HuH-7 (cell line): ENCODE measurements at places on chromosomes 5 and 9.

- no peak for DNase-seq
These were observed 3.1 kb downstream of the DCP2 start for GRCh38 chr5:112979723-112980122.

DNA sequence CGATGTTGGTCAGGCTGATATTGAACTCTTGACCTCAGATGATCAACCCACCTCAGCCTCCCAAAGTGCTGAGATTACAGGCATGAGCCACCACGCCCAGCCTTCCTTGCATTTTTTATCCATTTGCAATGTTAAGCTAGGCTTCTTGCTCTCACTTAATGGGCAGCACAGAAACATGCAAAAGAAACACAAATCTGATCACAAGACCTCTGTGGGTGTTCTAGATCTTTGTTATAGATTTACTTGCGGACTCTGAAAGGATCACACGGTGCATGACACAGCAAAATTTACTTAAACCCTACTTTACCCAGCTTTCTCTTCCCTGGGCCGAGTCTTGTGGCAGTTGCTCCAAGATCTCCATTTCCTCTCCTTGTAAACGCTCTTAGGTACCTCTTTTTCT lies 71.3 kb downstream of the PSAT1 start:
- no peak for DNase-seq

DNA sequence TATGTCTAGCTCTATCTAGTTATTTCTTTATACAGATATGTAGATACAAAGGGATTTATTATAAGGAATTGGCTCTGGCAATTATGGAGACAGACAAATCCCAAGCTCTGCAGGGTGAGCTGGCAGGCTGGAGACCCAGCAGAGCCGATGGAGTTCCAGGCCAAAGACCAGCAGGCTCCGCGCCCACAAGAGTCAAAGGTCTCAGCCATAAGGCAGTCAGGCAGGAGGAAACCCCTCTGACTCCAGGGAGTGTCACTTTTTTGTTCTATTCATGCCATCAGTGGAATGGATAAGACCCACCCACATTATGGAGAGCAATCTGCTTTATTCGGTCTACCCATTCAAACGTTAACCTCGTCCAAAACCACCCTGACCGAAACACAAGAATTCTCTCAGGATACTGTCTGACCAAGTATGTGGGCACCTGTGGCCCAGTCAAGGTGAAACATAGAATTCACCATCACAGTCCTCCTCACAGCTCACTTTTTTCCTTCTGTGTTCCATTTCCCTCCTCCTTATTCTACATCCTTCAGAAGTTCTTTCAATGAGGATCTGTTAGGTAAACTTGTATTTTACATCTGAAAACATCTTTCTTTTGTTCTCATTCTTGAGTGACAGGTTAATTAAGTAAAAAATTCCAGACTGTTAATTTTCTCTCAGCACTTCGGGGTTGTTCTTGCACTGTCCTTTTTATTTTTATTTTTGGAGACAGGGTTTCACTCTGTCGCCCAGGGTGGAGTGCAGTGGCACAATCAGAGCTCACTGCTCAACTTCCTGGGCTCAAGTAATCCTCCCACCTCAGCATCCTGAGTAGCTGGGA lies 21.2 kb downstream of the RNF130 start:
- DNase-seq: no peak

DNA sequence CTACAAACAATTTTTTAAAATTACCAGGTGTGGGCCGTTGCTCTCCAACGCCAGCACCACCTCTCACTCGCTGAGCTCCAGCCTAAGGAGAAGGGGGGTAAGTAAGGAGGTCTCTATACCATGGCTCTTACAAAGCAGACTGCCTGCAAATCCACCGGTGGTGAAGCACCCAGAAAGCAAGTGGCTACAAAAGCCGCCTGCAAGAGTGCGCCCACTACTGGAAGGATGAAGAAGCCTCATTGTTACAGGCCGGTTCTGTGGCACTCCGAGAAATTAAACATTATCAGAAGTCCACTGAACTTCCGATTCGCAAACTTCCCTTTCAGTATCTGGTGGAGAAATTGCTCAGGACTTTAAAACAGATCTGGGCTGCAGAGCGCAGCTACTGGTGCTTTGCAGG lies 46.0 kb downstream of the CDO1 start:
- DNase-seq: peak; percentile 36

DNA sequence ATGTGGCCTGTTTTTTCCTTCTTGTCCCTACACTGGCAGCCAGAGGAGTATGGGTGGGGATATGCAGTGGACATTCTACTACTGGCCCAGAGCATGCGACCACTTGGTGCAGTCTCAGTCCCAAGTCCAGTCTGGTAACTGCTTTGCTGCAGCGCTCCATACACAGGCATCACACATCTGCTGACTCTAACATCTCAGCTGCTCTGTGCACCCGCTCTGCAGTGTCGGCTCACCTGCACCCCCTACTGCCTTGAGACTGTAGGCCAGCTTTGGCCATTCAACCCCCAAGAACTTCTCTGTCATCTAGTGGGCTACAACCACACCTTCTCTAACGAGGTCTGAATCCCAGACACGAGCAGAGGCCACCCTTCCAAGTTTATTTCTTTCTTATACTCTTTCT lies 46.4 kb upstream of the SLCO6A1 start:
- DNase-seq: peak; percentile 58

DNA sequence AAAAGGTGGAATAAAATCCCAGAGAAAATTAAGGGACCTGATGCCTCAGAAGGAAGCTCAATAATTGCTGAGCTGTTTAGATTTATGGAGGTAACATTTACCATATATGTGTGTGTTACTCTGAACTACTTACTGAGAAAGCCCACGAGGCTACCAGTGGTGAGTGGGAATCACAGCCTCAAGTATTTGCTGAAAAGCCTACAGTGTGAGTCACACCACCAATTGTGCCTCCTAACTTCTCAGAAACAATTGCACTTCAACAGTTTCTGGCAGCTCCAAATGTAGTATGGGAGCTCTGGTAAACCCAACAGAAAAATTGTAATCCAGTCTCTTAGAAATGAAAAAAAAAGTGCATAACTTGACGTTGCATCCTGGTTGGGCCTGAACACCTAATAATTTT lies 551.6 kb downstream of the PRDM9 start:
- no peak for DNase-seq

DNA sequence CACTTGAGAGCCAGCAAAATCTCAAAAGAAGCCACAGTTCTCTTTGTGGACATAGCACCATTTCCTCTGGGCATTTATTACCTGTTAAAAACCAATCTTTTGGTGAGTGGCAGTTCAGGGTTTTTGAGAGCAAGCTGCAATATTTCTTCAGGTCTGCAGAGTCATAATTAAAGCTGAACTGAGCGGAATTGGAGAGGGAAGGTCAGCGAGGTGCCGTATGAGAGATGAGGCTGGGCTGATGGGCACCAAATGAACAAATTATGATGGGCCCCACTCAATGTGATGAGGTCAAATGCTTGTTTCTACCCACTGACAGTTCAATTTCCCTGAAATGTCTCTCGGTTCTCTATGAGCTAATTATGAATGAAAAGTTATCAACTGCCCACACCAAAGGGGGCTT lies 231.9 kb downstream of the AP3B1 start:
- DNase-seq: no peak

GRCh38 chr9:124830593-124830992 lies 22.7 kb upstream of the WDR38 start:
- DNase-seq: no peak

DNA sequence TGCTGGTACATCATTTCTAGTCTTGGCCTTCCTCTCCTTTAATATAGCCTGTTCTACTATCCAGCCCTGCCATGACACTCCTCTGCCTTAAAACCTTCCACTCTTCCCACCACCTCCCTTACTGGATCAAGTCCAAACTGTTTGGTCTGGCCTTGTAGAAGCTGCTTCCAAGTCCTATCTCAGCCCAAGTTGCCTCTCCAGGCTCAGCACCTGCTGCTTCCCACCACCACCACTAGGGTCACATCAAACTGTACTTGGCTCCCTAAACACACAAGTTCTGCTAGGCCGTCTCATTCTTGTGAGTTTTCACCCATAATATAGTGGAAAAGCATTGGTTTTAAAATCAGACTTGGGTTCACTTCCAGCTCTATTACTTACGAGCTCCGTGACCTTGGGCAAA lies 1.4 kb downstream of the NDUFA8 start:
- DNase-seq: peak; percentile 61

DNA sequence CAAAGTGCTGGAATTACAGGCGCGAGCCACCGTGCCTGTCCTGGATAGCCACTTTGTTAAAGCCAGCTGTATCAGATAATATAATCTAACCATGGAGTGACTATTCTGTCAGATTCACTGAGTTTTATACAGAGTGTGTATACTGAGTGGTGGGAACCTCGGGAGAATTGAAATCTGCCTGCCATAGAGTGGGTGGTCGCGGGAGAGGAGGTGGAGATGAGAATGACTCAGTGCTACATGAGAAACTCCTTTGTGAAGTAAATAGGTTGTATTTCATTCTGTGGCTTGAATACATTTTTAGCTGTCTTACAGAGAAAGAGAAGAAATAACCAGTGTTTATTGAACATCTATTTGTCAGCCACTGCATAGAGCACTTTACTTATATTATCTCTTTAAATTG lies 26.4 kb downstream of the ATP6V0E1 start:
- DNase-seq: no peak

DNA sequence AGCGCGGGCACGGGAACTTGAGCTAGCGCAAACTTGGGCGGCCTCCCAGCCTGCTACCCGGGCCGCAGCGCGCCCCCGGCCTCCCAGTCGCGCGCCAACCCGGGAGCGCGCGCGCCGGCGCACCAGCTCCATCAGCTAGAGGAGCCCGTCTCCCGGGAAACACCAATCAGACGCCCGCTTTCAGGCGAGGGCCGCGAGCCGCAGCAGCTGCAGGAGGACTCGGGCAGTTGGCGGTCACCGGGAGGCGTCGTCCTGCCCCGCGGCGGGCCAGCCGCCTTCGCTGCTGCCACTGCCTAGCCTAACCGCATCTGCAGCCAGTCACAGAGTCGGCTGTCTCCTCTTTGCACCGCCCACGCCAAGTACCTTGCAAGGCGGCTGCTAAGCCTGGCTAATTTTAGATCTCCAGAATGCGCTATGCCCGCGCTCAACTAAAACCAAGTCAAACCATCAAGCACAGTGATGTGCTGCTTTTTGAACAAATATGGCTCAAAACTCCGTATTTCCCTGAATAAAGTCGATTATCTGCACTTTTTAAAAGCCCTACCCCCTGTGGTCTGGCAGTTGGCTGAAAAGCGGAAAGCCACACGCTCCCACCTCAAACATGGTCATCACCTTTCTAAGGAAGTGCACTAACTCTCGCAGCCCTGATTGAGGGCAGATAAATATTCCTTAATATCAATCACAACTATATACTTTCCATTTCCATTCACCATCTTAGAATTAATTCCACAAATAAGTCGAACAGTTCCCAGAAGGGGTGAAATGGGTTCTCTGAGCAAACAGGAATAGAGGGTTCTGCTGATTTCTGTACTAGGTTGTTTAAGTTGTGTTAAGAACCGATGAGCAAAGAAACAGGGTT lies 221.8 kb downstream of the MEF2C start:
- peak; percentile 47 for DNase-seq

DNA sequence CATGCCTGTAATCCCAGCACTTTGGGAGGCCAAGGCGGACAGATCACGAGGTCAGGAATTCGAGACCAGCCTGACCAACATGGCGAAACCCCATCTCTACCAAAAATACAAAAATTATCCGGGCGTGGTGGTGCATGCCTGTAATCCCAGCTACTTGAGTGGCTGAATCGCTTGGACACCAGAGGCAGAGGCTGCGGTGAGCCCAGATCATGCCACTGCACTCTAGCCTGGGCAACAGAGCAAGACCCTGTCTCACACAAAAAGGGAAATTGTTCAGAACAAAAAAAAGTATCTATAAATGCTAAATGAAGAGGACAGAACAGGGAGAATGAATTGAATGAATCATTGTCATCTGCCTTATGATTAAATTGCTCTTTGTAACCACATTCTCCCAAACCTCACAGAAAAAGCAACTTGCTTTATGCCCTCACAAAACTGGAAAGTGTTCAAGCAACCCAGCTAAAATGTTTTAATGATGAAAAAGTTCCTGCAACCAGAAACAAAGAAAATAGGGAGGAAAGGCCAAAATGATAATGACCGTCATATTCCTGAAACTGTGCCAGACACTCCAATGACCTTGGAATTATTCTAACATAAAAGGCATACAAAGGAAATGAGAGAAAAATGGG lies 83.7 kb downstream of the SERINC5 start:
- DNase-seq: no peak

DNA sequence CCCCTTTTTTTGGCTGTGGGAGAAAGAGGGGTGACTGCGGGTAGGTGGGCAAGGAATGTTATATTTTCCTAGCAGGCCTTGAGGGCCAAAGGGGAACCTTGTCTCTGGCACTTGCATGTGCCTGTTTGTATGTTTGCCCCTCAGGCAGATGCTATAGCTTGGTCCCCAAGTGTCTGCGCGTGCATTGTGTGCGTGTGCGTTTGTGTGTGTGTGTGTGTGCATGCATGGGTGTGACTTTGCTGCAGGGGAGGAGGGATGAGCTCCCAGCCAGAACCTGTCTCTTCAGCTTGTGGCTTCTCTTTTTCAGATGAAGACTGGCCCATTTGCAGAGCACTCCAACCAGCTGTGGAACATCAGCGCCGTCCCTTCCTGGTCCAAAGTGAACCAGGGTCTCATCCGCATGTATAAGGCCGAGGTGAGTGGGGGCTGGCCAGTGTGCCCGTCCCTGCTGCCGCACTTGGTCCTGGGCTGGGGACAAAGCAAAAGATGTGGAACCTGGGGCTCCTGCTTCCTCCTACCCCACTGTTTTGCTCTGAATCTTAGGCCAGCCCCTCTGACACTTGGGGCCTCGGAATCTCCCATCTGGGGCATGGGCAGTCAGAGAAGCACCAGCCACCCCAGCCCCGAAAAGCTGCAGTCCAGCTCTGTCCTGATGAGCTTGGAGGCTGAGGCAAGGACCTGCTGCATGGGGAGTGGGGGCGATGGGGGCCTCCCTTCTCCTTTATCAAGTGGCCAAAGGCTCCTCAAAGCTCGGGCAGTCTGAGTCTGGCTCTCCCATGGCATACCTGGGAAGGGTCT lies 31.1 kb downstream of the PTPA start:
- DNase-seq: no peak

DNA sequence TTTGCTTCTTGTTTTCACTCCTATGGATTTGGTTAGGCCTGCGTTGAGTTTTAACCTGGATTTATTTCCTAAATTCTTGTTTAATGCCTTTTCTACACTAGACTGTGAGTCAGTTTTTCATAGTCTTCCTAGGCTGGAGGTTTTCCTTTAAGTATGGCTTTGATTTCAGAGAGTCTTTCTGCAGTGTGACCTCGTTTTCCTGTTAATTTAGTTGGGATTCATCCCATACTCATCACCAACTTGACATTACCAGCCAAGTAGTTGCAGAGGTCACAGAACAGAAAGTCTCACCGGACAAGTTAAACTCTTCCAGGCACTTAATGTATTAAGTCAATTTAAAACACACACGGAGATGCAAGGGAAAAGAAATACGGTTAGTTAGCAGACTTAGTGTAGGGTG lies 29.7 kb upstream of the AUH start:
- no peak for DNase-seq

DNA sequence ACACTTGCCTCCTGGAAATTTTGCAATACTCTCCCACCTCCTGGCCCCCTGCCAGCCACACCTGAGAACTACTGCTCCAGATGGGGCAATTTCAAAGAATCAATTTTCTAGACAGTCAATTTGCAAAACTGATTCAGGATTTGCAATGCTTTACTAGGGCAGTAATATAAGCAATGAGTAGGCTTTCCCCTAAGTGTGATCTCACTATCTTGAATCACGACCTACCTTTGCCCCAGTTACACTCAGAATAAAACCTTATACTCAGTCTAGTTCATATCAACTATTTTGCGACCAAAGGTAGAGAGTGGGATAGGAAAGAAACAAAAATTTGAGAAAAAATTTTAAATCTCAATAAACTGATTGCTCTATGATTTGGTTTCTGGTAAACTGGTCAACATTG lies 54.4 kb downstream of the DROSHA start:
- DNase-seq: peak; percentile 2
